ENCODE measurements at places on chromosomes 12 and 14. TPM values are rescaled to one million over a fixed set of nuclear protein-coding genes. Genes with fewer than 3 reads are reported as not detected.

Gene NANOG
- polyA plus RNA-seq = 1.3 TPM

Gene ZNF140
- 41.8 TPM for polyA plus RNA-seq

Gene PTGER2
- 7.8 TPM for polyA plus RNA-seq

Gene RGS6
- polyA plus RNA-seq = 0.62 TPM

Gene SLC6A15
- 0.88 TPM for polyA plus RNA-seq

DNA sequence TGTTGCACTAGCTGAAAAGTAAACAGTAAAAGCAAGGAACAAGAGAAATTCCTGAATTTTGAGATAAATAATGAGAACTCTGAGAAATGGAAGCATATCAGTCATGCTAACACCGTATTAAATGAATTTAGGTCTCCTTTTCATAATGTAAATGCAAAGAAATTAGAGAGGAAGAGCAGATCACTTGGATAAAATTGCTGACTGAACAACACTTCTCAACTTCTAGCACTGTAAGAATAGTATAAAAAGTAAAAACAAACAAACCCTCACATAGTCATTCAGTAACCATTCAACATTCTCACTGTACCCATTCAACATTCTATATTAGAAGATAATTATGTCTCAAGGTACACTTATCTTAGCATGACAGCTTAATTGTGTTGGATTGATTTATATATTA lies 217.3 kb upstream of the LRFN5 start:
- DNase-seq = no peak

DNA sequence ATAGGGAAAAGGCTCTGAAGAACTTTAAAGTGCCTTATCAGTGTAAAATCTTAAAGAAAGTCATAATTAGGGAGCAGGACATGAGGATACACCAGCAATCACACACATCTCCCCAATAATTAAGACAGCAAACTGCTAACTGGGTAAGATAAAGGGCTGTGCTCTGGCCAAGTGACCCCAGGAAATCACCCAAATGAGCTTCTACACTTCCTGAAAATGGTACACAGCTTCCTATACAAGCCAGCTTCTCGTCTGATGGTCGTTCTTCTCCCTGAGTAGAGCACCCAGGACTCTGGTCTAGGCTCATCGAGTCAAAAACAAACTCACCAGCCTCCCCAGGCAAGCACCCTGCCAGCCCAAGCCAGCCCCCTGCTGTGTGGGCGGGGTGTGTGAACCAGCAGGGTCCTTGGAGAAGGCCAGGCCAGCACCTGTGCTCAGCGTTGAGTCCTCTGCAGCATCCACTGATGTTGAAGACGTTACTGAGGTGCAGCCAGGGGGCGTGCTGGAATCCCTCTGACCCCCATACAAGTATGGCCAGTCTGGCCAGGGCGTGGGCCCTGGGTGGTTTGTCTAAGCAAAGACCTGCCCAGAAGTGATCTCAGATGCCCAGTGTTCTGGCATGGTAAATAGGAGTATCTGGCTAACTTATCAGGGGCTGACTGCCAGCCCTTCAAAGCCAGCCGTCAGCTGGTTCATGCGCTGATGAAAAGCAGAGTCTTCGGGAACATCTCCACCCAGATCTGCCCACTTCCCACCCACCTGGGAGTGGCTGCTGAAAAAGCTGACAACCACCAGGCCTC lies 41.4 kb downstream of the ACTN1 start:
- no peak for DNase-seq

GRCh38 chr12:78797196-78797931 lies 67.2 kb upstream of the SYT1 start:
- no peak for DNase-seq

DNA sequence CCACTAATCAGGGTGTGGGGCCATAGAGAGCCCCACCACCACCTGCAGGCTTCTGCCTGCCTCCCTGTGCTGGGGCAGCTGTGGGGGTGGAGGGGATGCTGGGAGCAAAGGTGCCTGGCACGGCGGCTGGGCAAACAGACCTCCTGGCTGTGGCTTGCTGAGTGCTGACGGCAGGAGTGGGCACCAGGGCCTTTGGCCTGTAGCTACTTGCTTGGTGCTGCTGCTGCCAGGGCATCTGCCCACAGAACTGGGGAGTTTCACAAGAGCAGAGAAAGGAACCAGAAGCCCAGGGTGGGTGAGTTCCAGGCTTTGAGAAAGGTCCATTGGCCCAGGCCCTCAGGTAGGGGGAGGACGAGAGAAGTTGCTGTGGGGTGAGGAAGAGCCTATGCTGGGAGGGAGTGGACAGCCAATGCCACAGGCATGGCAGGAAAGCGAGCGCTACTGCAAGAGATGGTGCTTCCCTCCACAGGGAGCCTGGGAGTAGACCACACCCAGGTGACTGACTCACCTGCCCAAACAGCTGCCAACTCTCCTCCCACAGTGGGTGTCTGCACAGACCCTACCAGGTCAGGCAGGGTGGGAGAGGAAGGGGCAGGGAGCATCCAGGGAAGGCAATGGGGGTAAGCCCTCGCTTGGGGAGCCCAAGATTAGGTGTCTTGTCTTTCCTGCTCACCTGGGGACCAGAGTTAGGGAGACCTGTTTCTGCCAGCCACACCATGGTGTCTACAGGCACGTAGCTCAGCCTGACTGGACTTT lies 39.0 kb upstream of the HDAC7 start:
- DNase-seq = no peak

DNA sequence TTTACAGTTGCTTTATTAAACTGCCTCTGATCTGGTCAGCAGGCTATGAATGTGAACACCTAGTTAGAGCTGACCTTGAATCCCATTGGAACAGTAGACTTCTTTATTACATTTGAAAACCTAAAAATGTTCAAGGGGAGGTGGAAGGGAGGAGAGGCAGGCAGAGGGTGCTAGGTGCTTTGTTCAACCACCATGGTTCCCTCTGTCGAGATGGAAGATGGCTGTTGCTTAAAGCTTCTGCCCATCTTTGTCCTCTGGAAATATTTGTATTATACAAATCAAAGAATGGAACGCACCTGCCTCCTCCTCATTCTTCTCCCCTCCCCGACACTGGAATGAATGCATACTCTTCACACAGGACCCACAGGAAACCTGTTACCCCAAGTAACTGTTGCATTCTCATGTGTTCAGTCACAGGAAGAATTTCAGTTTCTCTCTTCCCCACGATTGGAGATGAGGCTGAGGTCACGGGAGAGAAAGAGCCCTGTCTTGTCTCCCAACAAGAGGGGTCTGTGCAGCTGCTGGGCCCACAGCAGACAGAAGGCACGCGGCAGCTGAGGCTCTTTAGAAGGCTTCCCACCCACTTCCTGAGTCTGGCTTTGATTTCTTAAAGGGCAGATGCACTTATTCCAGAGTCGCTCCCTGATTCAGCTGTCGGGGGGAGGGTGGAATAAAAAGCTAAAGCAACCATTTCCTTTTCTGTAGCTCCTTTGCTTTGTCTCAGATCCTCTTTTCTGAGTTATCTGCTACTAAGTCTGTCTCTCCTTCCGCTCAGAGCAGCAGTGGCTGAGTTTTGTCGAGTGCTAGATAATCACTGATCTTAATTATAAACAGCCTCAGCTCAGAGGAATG lies 217.9 kb upstream of the BTG1 start:
- DNase-seq = peak; percentile 42

- no peak for DNase-seq
Measured at GRCh38 chr12:33514893-33515292, 75.3 kb upstream of the SYT10 start.

- DNase-seq = no peak
Measured at GRCh38 chr12:107404981-107405380, 280.6 kb upstream of the PWP1 start.

DNA sequence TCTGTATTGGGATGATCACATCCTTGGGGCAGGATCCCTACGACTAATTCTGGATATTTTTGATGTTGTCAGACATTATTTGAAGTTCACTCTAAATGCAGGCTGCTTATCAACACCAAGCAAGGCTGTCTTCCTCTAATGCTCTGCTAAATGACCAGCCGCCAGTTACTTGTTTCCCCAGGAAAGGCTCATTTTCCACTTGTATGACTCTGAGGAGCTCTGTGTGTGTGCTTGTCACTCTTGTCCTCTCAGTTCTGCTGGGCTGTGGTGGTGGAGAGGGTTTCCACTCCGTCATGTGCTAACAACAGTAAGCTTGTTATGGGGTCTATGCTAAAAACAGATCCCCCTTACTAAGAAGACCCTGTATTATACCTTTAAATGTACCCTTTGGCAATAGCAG lies 42.1 kb downstream of the ATL1 start:
- no peak for DNase-seq

DNA sequence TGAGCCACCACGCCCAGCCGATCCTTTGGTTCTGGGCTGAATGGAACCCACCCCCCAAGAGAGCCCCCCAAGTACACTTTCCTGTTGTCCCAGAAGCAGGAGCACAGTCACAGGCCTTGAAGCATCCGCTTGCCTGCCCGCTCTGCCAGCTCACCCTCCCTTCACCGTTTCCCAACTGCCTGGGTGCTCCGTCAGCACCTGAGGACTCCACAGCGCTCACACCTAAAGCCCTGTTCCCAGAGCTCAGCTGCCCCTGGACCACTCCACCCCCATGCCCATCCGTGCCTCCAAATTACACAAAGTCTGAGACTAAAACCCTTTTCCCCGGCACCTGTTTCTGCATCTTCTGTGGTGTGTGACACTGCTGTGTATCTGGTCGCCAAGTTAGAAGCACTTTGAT lies 44.3 kb upstream of the TRAF3 start:
- no peak for DNase-seq

GRCh38 chr12:114399664-114400211 lies 6.2 kb downstream of the TBX5 start:
- DNase-seq = peak; percentile 65

GRCh38 chr12:67239061-67239460 lies 30.1 kb upstream of the CAND1 start:
- no peak for DNase-seq

DNA sequence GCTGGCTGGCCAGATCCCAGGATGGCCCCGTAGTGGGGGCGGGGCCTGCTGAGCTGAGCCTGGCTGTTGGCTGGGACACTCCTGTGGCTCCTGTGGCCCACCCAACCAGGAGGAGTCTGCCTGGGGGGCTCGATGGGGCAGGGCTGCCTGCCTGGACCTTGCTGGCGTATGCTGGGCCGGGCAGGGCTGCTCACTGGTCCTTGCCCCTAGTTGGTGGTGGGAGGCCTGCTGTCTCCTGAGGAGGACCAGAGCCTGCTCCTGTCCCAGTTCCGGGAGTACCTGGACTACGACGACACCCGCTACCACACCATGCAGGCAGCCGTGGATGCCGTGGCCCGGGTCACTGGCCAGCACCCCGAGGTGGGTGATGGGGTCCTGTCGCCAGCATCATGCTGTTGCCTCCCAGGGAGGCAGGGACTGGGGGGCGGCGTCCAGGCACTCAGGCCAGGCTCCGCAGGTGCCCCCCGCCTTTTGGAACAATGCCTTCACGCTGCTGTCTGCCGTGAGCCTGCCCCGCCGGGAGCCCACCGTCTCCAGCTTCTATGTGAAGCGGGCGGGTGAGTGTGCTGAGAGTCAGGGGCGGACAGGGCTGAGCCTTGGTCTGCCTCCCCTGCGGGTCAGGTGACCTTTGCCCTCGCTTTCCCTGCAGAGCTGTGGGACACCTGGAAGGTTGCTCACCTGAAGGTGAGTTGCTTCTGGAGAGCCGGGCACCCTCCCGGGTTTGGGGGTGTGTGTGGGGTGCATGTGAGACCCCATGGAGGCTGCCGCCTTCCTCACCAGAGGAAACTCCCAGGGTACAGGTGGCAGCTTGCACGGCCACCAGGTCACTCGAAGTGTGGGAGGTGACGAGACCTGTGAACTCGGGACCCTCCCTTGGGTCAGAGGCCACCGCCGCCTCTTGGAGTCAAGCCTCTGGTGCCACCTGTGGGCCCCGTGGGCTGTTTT lies 3.4 kb downstream of the NOC4L start:
- no peak for DNase-seq

GRCh38 chr12:28611115-28611435 lies 420.8 kb downstream of the CCDC91 start:
- DNase-seq = no peak

- DNase-seq = no peak
Measured at GRCh38 chr14:23483236-23483854, 13.8 kb downstream of the NGDN start.

Data from renal pelvis (tissue), 12 donors.